ENCODE measurements at places on chromosomes 1 and 21.

DNA sequence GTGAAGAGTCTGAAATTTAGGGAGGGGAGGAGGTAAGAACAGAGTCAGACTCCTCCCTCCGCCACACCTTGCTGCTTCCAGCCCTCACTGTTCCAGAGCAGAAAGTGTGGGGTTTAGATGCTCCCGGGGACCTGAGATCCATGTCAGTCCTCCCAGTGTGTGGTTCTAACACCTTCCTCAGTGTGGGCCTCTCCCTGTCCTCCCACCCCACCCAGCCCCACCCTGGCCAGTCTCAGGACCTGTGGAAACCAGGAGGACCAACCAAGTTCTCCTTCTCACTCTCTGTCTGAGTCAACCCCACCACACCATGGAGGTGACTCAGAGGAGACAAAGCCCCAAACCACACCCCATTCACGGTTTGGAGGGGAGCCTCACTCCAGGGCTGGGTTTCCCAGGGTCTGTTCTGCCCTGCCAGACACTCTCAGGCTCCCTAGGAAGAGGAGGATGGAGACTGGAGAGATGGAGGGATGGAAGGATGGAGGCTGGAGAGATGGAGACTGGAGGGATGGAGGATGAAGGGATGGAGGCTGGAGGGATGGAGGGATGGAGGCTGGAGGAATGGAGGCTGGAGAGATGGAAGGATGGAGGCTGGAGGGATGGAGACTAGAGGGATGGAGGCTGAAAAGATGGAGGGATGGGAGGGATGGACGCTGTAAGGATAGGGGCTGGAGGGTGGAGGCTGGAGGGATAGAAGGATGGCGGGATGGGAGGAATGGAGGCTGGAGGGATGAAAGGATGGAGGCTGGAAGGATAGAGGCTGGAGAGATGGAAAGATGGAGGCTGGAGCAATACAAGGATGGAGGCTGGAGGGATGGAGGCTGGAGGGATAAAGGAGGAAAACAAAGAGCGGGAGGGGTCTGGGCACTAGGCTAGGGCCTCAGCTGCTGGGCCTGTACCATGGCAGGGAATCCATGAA lies 100.9 kb upstream of the RUNX3 start:
- peak; percentile 96 for DNase-seq

GRCh38 chr1:158819461-158820443 lies 11.4 kb upstream of the MNDA start:
- DNase-seq: peak; percentile 75

DNA sequence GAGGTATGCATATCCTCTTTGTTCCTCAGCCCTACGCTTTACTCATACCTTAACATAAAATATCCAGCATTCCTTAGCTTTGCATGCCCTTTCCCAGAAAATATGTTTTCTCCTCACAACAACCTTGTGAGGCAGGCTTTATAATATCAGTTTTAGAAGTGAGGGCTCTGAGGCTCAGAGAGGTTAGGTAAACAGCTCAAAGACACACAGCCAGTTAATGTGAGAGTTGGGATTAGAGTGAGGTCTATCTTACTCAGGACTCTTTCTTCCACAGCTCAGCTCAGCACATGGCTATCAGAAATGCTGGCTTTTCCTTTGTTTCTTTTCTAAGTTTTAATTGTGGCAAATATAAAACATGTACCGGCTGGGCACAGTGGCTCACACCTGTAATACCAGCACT lies 27.9 kb downstream of the CSF1 start:
- DNase-seq: no peak

DNA sequence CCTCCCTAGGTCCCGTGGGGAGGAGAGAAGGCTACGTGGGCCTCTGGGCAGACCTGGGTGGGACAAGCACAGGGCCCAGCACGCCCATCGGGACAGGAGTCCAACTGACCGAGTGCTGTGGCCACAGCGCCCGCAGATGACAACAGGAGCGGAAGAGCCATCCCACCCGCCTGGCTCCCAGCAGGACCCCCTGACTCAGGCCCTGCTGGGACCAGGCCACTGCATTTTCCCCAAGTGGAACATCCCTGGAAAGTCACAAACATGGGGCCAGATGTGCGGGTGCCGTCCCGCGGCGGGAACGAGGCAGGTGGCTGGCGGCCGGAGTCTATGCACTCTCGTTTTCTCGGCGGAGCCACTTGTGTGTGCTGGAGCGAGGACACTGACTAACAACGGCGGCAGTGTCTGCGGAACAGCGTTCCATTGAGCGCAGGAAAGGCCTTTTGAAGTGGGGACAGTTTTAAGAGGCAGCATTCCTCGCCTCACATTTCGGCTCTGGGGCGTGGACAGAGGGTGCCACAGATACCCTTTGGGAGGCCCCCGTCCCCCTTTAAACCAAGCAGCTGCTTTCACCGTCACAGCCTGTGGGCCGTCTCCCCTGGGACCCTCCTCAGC lies 93.7 kb upstream of the ARHGEF16 start:
- no peak for DNase-seq

- peak; percentile 60 for DNase-seq
Measured at GRCh38 chr1:7470904-7471638, 300.0 kb upstream of the VAMP3 start.

GRCh38 chr1:47013293-47013692 lies 10.2 kb upstream of the CYP4X1 start:
- DNase-seq: no peak

DNA sequence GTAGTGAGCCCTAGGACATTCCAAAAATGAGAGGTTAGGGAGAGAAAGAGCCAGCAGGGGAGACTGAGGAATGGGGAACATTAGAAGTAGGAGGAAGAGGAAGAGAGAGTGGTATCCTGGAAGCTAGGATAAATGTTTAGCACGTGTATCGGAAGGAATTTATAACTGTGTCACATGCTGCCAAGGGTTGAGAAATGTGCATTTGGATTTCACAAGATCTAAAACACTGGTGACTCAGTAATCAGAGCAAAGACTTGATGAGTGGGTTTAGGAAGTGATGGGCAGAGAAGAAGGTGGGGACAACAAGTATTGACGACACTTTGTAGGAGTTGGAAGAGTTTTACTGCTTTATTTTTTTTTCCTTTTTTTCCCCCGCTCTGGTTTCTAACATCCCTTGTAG lies 193.9 kb downstream of the FMN2 start:
- DNase-seq: no peak

DNA sequence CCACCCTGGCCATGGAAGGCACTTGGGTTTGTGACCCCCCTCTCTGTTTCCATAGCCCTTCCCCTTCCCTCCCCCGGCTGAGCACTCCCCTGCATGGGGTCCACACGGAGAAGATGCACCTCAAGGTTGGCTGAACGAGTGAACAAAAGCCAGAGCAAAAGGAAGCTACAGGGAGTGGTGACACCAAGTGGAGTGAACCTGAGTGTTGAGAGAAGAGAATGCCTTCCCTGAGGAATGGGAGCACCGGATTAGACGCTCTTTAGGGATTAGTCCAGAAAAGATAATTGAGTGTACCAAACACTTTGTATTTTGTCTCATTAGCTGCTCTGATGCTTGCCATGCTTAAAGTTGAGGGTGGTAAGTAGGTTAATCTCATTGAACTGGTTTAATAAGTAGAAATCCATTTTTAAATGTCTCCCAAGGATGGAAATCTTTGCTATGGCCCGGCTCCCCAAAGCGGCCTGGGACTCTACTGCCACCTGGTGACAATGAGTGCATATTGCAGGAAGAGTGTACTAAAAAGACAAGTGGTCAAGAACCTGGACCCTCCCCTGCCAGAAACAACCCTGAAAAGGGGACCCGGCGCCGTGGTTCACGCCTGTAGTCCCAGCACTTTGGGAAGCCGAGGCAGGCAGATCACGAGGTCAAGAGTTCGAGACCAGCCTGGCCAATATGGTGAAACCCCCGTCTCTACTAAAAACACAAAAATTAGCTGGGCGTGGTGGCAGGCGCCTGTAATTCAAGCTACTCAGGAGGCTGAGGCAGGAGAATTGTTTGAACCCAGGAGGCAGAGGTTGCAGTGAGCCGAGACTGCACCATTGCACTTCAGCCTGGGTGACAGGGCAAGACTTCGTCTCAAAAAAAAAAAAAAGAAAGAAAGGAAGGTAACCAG lies 150.6 kb upstream of the ZC3H12A start:
- peak; percentile 47 for DNase-seq

- DNase-seq: peak; percentile 36
Measured at GRCh38 chr1:41122851-41123518, 101.5 kb upstream of the SLFNL1 start.

DNA sequence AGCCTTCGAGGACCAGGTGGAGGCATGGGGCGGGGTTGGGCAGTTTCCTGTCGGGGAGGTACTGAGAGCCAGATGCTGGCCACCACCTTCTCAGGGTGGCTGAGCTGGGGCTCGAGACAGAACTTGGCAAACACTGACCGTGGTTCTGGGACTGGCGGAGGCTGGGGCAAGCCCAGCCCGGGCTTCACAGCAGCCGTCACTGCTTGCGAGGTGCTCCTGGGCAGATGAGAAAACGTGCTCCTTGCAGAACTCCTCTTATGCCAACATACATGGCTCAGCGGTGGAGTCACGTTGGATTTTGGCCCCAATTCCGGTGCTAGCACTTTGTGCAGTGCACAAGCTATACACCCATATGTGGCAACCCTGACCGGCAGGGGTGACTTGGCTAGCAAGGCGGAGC lies 69.2 kb downstream of the RUNX3 start:
- no peak for DNase-seq

- DNase-seq: no peak
Measured at GRCh38 chr1:203609979-203610493, 16.6 kb upstream of the ATP2B4 start.

GRCh38 chr1:184212649-184213314 lies 161.3 kb downstream of the TSEN15 start:
- DNase-seq: no peak

DNA sequence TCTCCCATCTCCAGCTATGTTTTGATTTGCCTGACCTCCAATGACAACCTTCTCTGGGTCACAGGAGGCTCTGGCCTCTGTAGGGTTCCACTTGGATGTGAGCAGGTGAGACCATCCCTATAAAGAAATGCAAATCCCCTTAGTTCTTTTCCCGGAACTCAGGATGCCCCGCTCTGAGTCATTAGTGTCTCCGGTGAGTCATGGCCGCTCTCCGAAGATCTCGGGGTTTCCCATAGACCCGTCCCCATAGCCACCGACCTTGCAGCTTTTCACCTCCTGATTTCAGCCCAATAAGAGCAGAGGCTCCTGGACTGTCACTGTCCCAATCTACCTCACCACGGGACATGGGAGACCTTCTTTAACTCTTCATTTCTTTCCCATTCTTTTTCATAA lies 98.2 kb downstream of the PGBD5 start:
- peak; percentile 85 for DNase-seq

GRCh38 chr1:2347409-2347785 lies 44.0 kb downstream of the MORN1 start:
- DNase-seq: no peak

GRCh38 chr1:227518876-227519275 lies 44.5 kb upstream of the ZNF678 start:
- DNase-seq: no peak

DNA sequence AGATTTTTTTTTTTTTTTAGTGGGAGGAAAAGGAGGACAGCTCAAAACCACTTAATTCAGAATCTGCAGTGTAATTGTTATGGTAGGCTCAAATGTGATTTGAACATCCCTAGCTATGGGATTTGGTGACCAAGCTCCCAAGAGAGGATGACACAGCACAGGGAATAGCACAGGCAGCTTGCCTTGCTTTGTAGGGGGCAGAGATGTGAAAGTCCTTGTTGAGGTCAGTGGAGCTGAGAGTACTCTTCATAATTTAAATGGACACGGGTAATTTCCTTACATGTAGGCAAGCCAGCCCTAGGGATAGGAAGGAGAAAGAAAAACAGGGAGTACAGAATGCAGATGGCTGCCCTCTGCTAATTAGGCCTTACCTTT lies 3.2 kb upstream of the UCK2 start:
- no peak for DNase-seq

DNA sequence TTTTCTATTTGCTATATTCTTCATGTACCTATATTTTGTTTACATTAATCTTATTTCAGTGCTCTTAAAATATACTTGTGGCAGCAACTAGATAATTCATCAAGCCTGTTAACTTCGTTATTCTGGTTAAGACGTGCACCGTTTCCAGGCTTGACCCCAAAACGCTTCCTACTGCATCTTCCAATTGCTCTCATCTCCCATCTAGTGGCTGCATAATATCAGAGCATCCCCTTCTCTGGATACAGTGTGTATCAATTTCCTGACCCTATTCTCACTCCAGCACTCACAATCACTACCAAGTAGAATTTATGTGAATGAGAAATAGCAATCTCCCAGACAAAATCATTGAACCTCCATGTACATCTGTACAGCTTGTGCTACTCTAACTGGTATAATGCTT lies 1280.3 kb upstream of the B3GALT2 start:
- DNase-seq: no peak

DNA sequence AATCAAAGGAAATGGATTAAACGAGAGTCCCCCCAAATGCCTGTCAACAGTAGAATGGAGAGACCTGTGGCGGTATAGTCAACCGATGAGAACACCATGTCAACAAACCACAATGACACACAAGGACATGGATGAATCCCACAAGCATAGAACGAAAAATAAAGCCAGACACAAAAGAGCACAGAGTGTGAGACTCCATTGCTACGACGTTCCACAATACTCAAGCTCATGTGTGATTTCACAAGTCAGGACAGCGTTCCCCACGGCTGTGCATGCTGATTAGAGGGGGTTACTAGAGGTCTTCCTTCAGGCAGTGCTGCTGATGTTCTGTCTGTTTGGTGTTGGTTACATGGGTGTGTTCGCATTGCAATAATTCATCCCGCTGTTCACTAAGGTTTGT lies 5.8 kb upstream of the PLA2G2D start:
- DNase-seq: no peak

GRCh38 chr1:201016943-201017827 lies 6.3 kb downstream of the KIF21B start:
- no peak for DNase-seq

DNA sequence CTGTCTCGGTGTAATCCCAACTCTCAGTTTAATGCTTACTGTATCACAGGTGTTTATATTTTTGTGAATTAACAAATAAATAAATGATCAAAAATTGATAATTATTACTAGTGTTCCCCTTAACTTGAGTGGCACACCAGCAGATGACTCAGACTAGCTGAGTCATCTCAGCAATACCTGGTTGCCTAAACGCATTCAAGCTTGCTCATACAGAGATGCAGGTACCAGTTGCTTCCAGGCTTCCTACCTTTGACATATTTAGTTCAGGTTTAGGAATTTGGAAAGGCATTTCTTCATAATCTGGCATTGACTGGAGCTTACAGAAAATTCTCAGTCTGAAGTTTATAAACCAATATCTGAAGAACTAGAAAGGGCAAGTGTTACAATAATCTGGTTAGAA lies 78.9 kb upstream of the LMO4 start:
- DNase-seq: no peak

- no peak for DNase-seq
Measured at GRCh38 chr1:245003246-245003645, 138.9 kb upstream of the HNRNPU start.

- no peak for DNase-seq
Measured at GRCh38 chr1:172456344-172456769, 12.5 kb upstream of the PIGC start.

GRCh38 chr1:41268154-41268770 lies 26.2 kb upstream of the SCMH1 start:
- peak; percentile 67 for DNase-seq

- no peak for DNase-seq
Measured at GRCh38 chr1:174995916-174996315, 3.8 kb upstream of the CACYBP start.

All from activated CD4-positive, alpha-beta T cell treated with anti-CD3 and anti-CD28 coated beads, Interleukin-10, Interleukin-2, amounts not matched to agents 100 ng/mL and 50 ng/mL, durations not matched to agents 16 hours and 8 hours (primary cell).